ENCODE measurements at places on chromosomes 11 and 22.
A peak's percentile ranks its signal among the peaks of the same experiment; 100 is the strongest.

DNA sequence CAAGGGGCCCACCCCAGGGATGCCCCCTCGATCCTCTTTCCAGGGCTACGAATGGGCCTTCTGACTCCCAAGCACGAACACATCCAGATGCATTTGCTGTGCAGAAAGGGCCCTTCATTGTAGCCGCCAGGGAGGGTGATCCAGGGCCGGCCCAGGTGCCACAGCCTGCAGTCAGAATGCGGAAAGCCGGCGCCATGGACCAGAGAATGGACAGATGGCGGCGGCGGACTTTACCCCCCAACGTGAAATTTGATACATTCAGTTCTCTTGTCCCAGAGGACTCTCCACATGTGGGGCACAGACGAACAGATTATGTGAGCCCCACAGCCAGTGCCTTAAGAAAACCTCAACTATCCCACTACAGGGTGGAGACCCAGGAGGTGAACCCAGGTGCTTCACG is 87.2 kb downstream of the KIAA1671 start:
- no peak for DNase-seq

GRCh38 chr11:126624506-126624905 is 269.0 kb downstream of the ST3GAL4 start:
- DNase-seq, result no peak

DNA sequence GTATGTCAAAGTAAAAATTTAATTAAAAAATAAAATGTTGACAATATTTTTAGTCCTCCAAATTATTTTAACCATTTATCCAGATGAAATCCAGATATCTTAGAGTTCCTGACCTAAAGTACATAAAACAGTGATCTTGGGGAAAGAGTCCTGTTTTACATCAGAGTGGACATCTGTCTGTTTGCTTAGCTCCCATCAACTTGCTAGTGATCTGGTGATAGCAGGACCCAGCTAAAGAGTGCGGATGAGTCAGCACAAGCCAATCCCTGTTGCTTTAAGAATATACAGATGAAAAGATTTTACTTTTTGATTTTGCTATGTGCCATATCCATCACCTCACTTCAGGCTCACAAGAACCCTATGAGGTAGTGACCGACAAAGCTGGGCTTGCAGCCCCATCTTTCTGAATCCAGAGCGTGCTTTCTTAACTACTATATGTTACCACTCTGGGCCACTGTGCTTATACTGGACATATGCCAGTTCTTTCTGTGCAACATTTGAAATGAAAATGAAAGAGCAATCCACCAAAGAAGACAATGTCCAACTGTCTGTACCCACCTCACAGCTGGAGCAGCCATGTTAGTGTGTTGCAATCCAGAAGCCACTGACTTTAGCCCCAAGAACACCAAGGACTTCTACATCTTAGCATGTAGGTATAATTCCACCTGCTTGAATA is 167.6 kb upstream of the SESN3 start:
- no peak for DNase-seq

- no peak for DNase-seq
These were observed 8.0 kb downstream of the IFITM10 start for GRCh38 chr11:1742371-1742770.

- DNase-seq, result no peak
These were observed 8.9 kb downstream of the HPX start for GRCh38 chr11:6431861-6432260.

DNA sequence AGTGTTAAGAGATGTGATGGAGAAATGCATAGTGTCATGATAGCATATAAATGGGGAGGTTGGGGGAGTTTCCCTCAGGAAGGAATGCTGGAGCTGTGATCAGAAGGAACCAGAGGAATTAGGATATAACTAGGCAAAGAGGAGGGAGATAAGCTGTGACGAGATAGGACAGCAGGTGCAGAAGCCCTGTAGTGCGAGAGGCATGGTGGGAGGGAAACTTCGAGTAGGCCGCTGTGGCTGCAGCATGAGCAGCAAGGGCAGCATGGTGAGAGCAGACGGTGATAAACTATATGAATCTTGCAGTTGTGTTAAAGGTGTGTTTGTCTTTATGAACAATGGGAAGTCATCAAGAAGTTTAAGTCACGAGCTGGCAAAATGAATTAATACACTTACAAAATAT is 109.9 kb downstream of the EMSY start:
- DNase-seq, result no peak

GRCh38 chr22:35352214-35353111 is 28.4 kb upstream of the HMOX1 start:
- DNase-seq, result peak; percentile 64

GRCh38 chr11:108117746-108118371 is 3.5 kb upstream of the ACAT1 start:
- DNase-seq, result peak; percentile 41

GRCh38 chr11:1669546-1670218 is 27.3 kb upstream of the KRTAP5-6 start:
- DNase-seq, result peak; percentile 94

- DNase-seq, result no peak
These were observed 123.3 kb downstream of the METTL15 start for GRCh38 chr11:28231475-28231874.

DNA sequence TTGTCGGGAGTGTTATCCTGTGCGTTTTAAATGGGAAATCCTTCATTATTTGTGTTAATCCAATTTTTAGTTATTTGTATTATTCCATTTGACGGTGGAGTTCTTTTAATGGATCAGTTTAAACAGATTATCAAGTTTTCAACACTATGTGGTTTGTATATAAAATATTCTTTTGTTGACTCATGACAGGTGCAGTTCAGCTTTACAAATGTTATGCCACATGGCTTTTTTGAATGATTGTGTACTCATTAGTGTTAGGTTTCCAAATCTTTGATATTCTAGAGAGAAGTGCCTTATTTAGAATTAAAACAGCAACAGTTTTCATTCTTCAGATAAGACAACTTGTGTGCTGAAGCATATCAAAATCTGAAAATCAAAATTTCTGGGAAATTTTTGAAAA is 2.4 kb downstream of the JAM3 start:
- DNase-seq, result no peak

DNA sequence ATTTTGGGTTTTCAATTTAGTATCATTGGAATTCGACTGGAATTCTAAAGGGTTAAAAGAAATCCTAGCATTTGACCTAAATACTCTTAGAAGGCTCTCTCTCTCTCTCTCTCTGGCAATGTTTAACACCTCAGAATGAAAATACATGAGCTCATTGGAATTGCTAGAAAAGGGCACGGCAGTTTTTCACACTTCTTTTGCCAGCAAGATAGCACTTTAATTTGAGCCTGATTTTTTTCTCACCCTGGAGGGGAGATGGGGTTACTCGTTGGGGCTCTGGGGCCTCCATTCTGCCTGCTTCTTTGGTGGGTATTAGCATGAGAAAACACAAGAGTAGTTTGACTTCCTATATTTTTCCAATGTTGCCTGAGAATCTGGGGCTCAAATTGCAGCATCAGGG is 22.8 kb upstream of the CLMP start:
- DNase-seq, result no peak

DNA sequence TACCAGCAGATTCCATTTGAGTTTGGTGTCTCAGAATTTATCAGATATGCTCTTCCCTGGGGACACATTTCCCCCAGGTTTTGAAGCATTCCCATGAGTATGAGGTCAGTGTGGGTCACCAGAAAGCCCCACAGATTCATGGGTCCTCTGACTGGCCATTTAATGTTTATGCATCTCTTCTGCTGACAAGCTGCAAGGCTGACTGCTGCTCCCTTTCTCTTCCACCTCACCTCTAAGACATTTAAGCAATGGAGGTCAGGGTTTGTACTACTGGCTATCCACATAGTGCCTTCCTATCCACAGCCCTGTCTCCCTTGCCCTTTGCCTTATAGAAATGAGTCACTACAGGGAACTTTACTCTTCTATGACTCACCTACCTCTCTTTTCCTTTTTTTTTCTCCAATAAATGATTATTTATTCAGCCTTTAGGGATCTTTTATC is 106.0 kb upstream of the TIMP3 start:
- no peak for DNase-seq

DNA sequence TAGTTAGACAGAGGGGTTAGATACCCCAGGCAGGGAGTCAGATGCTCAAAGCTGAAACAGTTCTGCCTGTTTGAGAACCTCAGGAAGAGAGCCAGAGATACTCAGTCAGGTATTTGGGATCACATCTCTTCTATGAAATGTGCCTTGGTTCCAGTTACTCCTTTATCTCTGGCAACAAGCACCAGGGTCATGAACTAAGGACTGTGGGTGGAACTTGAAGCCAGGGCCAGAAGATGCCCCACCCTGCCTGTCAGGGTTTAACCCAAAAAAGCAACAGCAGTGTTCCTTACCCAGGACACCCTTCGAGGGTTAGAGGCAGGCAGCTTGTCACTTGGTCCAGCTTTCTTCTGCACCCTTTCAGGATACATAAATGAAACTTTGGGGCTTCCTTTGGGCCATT is 15.0 kb upstream of the WT1 start:
- no peak for DNase-seq

DNA sequence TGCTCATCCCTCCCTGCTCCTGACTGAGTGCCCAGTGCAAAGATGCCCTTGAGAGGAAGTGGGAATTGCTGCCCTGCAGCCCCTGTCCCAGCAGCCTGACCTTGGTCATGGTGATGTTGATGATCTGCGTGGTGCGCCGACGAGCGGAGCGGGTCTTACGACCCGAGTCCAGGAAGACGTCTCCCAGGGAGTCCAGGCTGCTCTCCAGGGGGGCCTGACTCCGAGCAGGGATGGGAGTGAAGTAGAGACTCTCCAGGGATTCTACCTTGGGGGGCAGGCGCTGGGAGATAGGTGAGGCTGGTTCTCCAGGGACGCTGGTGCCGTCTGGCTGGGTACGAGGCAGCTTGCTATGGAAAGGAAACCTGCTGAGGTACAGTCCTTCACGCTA is 8.4 kb downstream of the IL18BP start:
- DNase-seq, result no peak

GRCh38 chr11:118870396-118871343 is 13.0 kb upstream of the CXCR5 start:
- DNase-seq, result peak; percentile 58

DNA sequence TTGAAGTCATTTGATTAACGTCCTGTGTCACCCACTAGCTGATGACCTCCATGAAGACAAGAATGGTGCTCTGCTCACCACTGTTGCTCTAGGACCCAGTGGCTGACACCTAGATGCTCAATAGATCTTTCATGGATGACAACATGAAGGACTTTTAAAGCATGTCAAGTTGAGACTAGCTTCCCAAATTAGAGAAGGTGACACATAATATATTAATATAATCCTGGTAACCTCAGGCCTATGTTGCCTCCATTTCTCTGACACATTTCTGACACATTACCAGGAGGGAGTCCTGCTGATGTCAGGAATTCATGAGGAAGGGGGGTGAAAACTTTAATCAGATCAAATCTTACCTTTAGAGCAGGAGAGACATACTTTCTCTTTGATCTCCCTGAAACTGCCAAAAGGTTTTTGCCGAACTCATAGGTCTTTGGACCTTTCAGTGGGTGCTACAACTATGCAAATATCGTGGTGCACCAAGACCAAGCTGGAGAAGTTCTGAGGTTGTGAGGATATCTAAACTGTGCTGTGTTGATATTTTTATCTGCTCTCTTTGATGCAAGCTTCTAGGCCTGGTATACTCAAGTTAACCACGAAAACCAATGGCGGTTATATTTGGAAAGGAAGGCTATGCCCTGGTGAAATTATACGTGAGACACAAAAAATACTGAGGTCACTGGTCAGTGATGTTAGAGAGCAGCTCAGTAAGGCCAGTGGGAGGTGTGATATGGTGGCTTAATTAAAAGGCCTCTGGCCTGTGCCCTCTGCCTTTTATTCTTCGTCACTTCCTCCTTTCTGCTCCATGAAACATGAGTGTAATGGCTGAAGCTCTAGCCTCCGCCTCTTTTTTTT is 13.2 kb upstream of the AMPD3 start:
- no peak for DNase-seq

DNA sequence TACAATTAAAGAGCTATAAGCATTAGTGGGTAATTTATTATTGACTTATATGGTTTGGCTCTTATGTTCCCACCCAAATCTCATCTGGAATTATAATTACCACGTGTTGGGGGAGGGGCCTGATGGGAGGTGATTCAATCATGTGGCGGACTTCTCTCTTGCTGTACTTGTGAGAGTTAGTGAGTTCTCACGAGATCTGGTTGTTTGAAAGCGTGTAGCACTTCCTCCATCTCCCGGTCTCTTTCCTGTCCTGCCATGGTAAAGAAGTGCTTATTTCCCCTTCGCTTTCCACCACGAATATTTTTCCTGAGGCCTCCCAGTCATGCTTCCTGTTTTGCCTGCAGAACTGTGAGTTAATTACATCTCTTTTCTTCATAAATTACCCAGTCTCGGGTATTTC is 28.1 kb upstream of the CHORDC1 start:
- peak; percentile 12 for DNase-seq

DNA sequence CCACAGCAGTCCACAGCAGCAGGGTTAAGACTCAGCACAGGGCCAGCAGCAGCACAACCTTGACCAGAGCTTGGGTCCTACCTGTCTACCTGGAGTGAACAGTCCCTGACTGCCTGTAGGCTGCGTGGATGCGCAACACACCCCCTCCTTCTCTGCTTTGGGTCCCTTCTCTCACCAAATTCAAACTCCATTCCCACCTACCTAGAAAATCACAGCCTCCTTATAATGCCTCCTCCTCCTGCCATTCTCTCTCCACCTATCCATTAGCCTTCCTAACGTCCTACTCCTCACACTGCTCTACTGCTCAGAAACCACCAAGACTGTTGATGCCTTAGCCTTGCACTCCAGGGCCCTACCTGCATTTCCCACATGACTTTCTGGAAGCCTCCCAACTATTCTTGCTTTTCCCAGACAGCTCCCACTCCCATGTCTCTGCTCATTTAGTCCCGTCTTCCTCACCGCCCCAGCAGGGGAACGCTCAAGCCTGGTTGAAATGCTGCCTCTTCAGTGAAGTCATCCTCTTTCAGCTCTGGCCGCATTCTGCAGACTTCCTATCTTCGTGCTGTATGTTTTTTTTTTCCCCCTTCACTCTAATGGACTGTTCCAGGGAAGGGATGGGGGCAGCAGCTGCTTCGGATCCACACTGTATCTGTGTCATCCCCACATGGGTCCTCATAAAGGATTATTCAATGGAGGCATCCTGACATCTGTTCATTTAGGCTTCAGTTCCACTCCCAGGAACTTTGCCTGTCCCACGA is 3.3 kb downstream of the IL18BP start:
- DNase-seq, result peak; percentile 58

DNA sequence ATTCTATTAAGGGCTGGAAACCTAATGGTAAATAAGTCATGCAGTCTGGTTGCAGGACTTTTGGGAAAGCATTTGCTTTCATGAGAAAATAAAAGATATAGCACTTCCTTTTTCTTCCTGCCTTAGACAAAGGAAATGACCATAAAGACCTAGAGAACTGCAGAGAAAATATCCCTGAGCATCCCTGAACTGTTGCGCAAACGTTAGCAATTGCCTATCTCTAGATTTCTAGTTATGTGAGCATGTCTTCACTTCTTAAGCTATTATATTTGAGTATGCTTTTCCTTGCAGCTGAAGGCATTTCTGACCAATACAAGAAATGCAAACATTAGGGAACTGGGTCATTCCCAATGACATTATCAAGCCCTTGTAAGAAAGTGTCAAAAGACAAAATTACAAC is 110.6 kb downstream of the KIF18A start:
- DNase-seq, result no peak

GRCh38 chr22:31566484-31566883 is 70.1 kb downstream of the SFI1 start:
- DNase-seq, result no peak

- peak; percentile 61 for DNase-seq
These were observed 52.2 kb upstream of the CEP126 start for GRCh38 chr11:101862391-101863233.
